ENCODE measurements at places on chromosomes 5 and 9.

- peak; percentile 60 for DNase-seq
- no peaks in the 10 kb centered on the region for H3K36me3 ChIP-seq
- peaks cover 15% of the 10 kb centered on the region for H3K4me1 ChIP-seq
- H3K27ac ChIP-seq, result peak overlapping the region; percentile 51
- no peak overlapping the region for H3K4me3 ChIP-seq
Observed at GRCh38 chr9:127311239-127311741, 46.7 kb downstream of the GARNL3 start.

GRCh38 chr5:172245703-172246125, 37.9 kb downstream of the UBTD2 start:
- DNase-seq, result no peak
- no peak overlapping the region for H3K27ac ChIP-seq
- H3K4me3 ChIP-seq, result no peak overlapping the region
- peaks cover 9% of the 10 kb centered on the region for H3K36me3 ChIP-seq

GRCh38 chr5:156685481-156685880, 164.6 kb upstream of the PPP1R2B start:
- no peak for DNase-seq
- H3K27ac ChIP-seq, result no peak overlapping the region
- H3K27me3 ChIP-seq, result no peaks in the 10 kb centered on the region
- H3K4me1 ChIP-seq, result no peaks in the 10 kb centered on the region
- H3K36me3 ChIP-seq, result no peaks in the 10 kb centered on the region
- H3K4me3 ChIP-seq, result no peak overlapping the region

GRCh38 chr5:5772202-5772601, 349.7 kb downstream of the ICE1 start:
- H3K27ac ChIP-seq, result no peak overlapping the region
- no peaks in the 10 kb centered on the region for H3K27me3 ChIP-seq
- no peaks in the 10 kb centered on the region for H3K36me3 ChIP-seq

DNA sequence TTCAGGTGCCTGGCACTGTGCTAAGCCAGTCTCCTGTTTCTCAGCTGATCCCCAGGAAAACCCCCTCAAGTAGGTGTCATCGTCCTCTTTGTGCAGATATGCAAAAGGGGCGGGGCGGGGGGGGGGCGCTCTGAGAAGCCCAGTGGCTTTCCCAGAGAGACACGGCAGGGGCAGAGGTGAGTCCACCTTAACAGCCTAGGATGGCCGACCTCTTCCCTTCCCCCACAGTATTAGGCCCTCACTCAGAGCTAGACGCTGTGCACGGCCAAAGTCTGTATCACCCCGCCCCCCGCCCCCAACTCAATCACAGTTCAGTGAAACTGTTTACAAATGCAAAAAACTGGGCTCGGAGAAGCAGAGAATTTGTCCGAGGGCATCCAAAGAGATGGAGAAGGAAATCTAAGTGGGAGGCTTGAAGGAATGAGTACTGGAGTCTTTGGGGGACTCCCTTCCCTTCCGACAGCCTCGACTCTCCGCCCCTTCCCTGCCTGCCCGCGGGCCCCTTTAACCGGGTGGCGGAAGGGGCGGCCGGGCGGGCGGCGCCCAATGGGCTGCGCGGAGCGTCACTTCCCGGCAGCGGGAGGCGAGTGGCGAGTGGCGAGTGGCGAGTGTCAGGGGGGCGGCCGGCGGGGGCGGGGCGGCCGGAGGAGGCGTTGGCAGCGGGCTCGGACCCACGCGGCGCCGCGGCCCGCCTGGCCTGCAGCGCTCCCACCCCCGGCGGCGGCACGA, at the start of gene ERGIC1:
ERGIC1 (plus strand) TSS at position 566 of the 729 bp plus-strand sequence; CDS start at position 729, 163 bp downstream.
- no peaks in the 10 kb centered on the region for H3K27me3 ChIP-seq
- DNase-seq, result peak; percentile 85
- peaks cover 44% of the 10 kb centered on the region for H3K4me1 ChIP-seq
- peak within 1 kb of the TSS; percentile 61 for H3K27ac ChIP-seq
- H3K36me3 ChIP-seq, result peaks cover 16% of the 10 kb centered on the region

- no peak overlapping the region for H3K4me3 ChIP-seq
- no peaks in the 10 kb centered on the region for H3K36me3 ChIP-seq
- H3K4me1 ChIP-seq, result peaks cover 55% of the 10 kb centered on the region
- peak; percentile 60 for DNase-seq
- no peaks in the 10 kb centered on the region for H3K27me3 ChIP-seq
- H3K27ac ChIP-seq, result peak overlapping the region; percentile 95
Observed at GRCh38 chr5:53407373-53407772, 73.1 kb upstream of the FST start.

DNA sequence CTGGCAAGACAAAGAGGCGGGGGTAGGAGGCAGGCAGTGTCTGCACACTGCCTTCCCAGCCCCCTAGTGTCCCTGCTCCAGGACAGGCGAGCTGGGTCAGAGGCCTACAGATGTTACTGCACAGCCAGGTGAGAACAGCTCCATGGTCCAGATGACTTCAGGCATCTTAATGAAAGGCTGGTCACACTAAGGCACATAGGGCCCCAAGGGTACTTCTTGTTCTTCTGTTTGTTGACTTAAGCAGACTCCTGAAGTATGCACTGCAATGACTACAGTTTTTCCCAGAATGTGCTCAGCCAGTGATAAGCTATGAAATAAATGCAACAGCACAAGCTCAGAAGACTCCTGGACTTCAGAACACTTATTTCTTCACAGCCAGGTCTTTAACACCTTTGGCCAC, 27.4 kb downstream of the ATPSCKMT start:
- no peak overlapping the region for H3K27ac ChIP-seq
- H3K36me3 ChIP-seq, result peaks cover 7% of the 10 kb centered on the region
- no peak overlapping the region for H3K4me3 ChIP-seq
- H3K27me3 ChIP-seq, result no peaks in the 10 kb centered on the region

- H3K27ac ChIP-seq, result no peak overlapping the region
- no peak overlapping the region for H3K4me3 ChIP-seq
- peaks cover 19% of the 10 kb centered on the region for H3K36me3 ChIP-seq
- H3K27me3 ChIP-seq, result no peaks in the 10 kb centered on the region
- 0 out of 2 replicates have a peak, but pooled peaks cover 2% of the 10 kb centered on the region for H3K4me1 ChIP-seq
- DNase-seq, result no peak
Observed at GRCh38 chr9:133888048-133888808, 103.9 kb downstream of the VAV2 start.

All from SJSA1 (cell line).